CD4-positive, alpha-beta T cell (primary cell): ENCODE measurements at places on chromosomes 16 and 17. TPM values are rescaled to one million over a fixed set of nuclear protein-coding genes. Genes with fewer than 3 reads are reported as not detected.

- no peaks in the 10 kb centered on the region for H3K27me3 ChIP-seq
- no peak overlapping the region for H3K4me3 ChIP-seq
- no peak for DNase-seq
- no peaks in the 10 kb centered on the region for H3K4me1 ChIP-seq
Observed at GRCh38 chr16:25894093-25894492, 202.3 kb downstream of the HS3ST4 start.

GRCh38 chr17:42773290-42774035 lies at the start of gene VPS25:
TSS of gene VPS25 (plus strand) at chr17:42773449. CDS start at chr17:42773476, 27 bp downstream.
- DNase-seq: peak; percentile 68
- peak within 1 kb of the TSS; percentile 68 for H3K27ac ChIP-seq
- no peaks in the 10 kb centered on the region for H3K27me3 ChIP-seq
- H3K4me1 ChIP-seq: peaks cover 14% of the 10 kb centered on the region
- H3K36me3 ChIP-seq: peaks cover 32% of the 10 kb centered on the region

GPRC5C gene
- total RNA-seq: not detected

- no peak overlapping the region for H3K4me3 ChIP-seq
- no peaks in the 10 kb centered on the region for H3K4me1 ChIP-seq
- H3K36me3 ChIP-seq: no peaks in the 10 kb centered on the region
- H3K27me3 ChIP-seq: peaks cover 3% of the 10 kb centered on the region
- no peak for DNase-seq
- H3K27ac ChIP-seq: no peak overlapping the region
Observed at GRCh38 chr16:10103118-10103517, 79.1 kb downstream of the GRIN2A start.

SLC22A31 gene
- total RNA-seq: 2.9 TPM

SLFN11 gene
- 16.5 TPM for total RNA-seq

DNA sequence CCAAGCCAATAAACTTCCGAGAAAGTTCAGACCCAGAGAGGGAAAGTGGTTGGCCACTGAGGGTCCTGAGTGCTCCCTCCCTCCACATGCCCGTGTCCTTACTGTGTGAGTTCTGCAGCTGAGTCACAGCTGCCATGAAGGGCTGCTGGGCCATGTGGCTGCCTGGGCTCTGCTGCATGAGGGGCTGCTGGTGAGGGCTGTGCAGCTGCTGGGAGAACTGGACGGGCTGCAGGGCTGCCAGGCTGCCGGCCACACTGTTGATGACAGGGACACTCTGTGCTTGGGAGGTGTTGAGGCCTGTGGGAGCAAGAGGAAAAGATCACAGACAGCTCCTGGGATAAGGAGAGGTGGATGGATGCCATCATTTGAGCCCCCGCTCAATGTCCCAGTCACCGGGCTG lies 44.0 kb downstream of the HNF1B start:
- no peaks in the 10 kb centered on the region for H3K36me3 ChIP-seq
- no peak overlapping the region for H3K4me3 ChIP-seq

DNA sequence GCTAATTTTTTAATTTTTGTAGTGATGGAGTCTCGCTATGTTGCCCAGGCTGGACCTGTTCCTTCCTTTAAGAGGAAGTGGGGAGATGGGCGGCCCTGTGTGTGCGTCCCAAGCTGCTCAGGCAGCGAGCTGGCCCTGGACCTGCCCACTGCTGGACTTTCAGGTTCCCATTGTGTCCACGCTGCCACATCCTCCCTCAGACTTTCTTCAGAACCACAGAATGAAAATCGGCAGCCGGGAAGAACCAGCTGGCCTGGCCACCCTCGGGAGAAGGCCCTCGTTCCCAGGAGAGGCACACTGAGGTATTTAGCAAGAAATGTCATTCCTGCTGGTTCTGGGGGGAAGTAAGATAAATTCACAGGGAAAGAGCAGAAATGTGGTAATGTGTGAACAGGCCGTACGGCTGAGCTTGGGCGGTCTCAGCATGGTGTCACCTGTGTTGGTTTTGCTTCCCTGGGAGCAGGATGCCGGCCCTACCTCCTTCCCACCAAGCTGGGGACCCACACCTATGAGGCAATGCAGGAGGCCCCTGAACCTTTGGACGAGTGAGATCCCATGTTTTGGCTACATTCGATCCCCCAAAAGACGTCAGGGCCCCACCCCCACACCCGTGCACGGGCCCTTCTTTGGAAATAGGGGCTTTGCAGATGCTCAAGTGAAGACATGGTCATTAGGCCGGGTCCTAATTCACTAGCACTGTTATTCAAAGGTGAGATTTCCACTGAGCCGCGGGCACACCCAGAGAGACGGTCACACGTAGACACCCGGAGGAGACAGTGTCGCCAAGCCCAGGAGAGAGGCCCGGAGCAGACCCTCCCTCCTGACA lies 35.9 kb upstream of the ZNF469 start:
- H3K27ac ChIP-seq: no peak overlapping the region
- no peaks in the 10 kb centered on the region for H3K27me3 ChIP-seq
- H3K4me1 ChIP-seq: peaks cover 13% of the 10 kb centered on the region
- no peaks in the 10 kb centered on the region for H3K36me3 ChIP-seq
- H3K4me3 ChIP-seq: no peak overlapping the region

GCGR gene
- total RNA-seq: not detected

GRCh38 chr16:50369133-50369804 lies 481 bp upstream of the BRD7 start:
- peak; percentile 22 for DNase-seq
- no peaks in the 10 kb centered on the region for H3K27me3 ChIP-seq
- peak overlapping the region; percentile 51 for H3K4me3 ChIP-seq
- peaks cover 24% of the 10 kb centered on the region for H3K4me1 ChIP-seq
- peaks cover 25% of the 10 kb centered on the region for H3K36me3 ChIP-seq
- H3K27ac ChIP-seq: peak overlapping the region; percentile 15

DNA sequence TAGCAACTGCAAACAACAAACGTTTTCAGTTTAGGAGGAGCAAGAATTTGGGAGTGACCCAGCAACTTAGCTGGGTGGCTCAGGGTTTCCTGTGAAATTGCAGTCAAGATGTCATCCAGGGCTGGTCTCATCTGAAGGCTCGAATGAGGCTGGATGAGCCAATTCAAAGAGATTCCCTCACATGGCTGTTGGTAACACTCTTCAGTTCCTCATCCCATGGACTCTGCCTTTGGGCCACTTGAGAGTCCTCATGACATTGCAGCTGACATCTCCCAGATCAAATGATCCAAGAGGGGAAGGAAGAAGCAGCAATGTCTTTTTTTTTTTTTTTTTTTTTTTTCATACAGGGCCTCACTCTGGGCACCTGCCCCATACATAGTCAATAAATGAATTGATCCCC lies 26.3 kb downstream of the UBALD1 start:
- no peaks in the 10 kb centered on the region for H3K36me3 ChIP-seq
- H3K4me1 ChIP-seq: peaks cover 3% of the 10 kb centered on the region
- H3K27ac ChIP-seq: no peak overlapping the region
- no peak for DNase-seq
- no peaks in the 10 kb centered on the region for H3K27me3 ChIP-seq

DNA sequence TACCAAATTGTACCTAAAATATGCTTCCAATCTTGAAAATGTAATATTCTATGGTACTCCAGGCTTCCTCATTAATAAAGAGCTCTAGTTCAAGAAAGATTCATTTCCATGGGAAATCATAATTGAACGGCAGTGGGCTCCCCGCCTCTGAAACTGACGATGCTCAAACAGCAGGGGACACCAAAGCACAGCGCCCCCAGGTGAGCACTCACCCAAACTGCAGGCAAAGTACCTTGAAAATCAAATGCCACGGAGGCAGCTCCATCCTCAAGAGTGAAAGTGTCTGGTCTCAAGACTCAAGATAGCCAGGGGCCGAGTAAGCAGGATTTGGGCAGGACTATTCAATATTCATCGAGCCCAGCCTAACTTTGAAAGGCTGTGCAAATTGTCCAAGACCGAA lies 217.4 kb upstream of the TNRC6C start:
- H3K27me3 ChIP-seq: peaks cover 4% of the 10 kb centered on the region
- no peak overlapping the region for H3K27ac ChIP-seq
- no peaks in the 10 kb centered on the region for H3K4me1 ChIP-seq
- no peaks in the 10 kb centered on the region for H3K36me3 ChIP-seq
- no peak overlapping the region for H3K4me3 ChIP-seq

DNA sequence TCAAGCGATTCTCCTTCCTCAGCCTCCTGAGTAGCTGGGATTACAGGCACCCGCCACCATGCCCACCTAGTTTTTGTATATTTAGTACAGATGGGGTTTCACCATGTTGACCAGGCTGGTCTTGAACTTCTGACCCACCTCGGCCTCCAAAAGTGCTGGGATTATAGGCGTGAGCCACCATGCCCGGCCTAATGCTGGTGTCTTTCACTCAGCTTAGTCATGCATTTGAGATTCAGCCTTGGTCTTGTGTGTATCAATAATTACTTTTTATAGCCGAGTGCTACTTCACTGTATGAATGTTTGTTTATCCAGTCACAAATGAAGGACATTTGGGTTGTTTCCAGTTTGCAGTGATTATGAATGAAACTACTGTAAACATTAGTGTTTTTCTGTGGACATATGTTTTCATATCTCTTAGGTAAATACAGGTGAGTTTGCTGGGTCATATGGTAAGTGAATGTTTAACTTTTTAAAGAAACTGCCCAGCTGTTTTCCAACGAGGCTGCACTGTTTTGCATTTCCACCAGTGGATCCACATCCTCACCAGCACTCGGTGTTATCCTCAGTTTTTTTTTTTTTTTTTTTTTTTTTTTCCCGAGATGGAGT lies 11.0 kb upstream of the PLCG2 start:
- no peaks in the 10 kb centered on the region for H3K4me1 ChIP-seq
- peaks cover 5% of the 10 kb centered on the region for H3K27me3 ChIP-seq
- no peak overlapping the region for H3K4me3 ChIP-seq
- DNase-seq: no peak
- H3K27ac ChIP-seq: no peak overlapping the region

GRCh38 chr17:3974138-3974687 lies 10.0 kb upstream of the ATP2A3 start:
- no peaks in the 10 kb centered on the region for H3K27me3 ChIP-seq
- H3K27ac ChIP-seq: no peak overlapping the region
- no peak for DNase-seq
- H3K36me3 ChIP-seq: no peaks in the 10 kb centered on the region

GDE1 gene
- total RNA-seq: 22.0 TPM

DNA sequence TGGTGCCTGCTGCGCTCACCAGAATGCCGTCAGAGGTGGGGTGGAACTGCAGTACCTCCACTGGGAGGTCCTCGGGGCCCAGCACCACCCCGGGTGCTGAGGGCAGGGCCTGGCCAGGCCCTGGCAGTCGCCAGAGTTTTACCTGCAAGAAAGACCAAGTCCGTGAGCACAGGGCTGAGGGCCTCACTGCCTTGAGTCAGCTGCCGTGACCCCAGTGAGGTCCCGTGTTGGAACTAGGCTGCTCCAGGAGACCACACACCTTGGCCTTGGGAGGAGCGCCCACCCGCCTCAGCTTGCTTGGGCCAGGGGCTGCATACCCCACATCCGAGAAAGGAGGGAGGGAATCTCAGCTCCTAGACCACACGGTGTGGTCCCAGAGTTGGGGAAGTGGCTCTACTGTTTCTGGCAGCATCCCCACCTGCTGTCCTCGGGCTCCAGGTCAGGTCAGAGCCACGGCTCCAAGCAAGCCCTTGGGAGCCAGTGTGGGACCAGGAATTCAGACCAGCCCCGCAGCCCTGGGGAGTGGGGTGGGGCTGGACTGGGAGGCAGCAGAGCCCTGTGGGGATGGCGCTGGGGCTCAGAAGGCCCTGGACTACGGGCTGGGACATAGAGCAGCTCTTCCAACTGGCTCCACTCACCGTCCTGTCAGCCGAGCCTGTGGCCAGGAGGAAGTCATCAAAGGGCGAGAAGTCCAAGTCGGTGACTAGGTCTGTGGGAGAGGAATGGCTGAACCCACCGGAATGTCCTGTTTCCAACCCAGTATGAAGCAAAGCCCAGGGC lies 8.7 kb downstream of the CORO7 start:
- no peak overlapping the region for H3K27ac ChIP-seq
- H3K27me3 ChIP-seq: no peaks in the 10 kb centered on the region
- H3K36me3 ChIP-seq: peaks cover 98% of the 10 kb centered on the region
- H3K4me3 ChIP-seq: no peak overlapping the region

CACNG1 gene
- total RNA-seq: not detected

NPW gene
- total RNA-seq: not detected

GRCh38 chr16:56295059-56295665 lies 103.9 kb downstream of the GNAO1 start:
- no peak overlapping the region for H3K27ac ChIP-seq
- H3K4me3 ChIP-seq: no peak overlapping the region
- H3K27me3 ChIP-seq: no peaks in the 10 kb centered on the region
- H3K4me1 ChIP-seq: peaks cover 6% of the 10 kb centered on the region
- H3K36me3 ChIP-seq: no peaks in the 10 kb centered on the region

DNA sequence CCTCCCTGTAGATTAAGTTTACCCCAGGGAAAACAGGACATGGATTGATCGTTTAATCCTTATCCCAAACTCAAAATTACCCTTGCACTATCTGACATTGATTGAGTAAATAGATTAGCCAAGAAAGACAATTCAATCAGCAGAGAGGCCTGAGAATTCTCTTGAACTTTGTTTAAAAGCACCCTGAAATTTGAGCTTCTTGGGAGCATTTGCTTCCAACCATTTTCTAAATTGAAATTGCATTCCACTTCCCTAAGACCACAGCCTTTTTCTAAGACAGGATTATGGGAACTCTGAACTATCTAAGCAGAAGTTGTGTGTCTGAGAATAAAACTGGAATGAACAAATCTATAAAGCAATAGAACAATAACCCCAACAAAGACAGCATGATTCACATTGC lies 76.6 kb upstream of the TNRC6A start:
- DNase-seq: no peak
- no peaks in the 10 kb centered on the region for H3K27me3 ChIP-seq
- H3K36me3 ChIP-seq: no peaks in the 10 kb centered on the region
- H3K4me1 ChIP-seq: no peaks in the 10 kb centered on the region
- H3K4me3 ChIP-seq: no peak overlapping the region

- H3K27ac ChIP-seq: no peak overlapping the region
- H3K36me3 ChIP-seq: peaks cover 74% of the 10 kb centered on the region
- H3K4me1 ChIP-seq: peaks cover 2% of the 10 kb centered on the region
Observed at GRCh38 chr16:1729445-1729844, 23.4 kb downstream of the MAPK8IP3 start.

SHMT1 gene
- 5.6 TPM for total RNA-seq

- no peak overlapping the region for H3K4me3 ChIP-seq
- peaks cover 4% of the 10 kb centered on the region for H3K4me1 ChIP-seq
- H3K27ac ChIP-seq: no peak overlapping the region
- H3K27me3 ChIP-seq: no peaks in the 10 kb centered on the region
Observed at GRCh38 chr16:10751291-10751697, 7.7 kb downstream of the NUBP1 start.

DNA sequence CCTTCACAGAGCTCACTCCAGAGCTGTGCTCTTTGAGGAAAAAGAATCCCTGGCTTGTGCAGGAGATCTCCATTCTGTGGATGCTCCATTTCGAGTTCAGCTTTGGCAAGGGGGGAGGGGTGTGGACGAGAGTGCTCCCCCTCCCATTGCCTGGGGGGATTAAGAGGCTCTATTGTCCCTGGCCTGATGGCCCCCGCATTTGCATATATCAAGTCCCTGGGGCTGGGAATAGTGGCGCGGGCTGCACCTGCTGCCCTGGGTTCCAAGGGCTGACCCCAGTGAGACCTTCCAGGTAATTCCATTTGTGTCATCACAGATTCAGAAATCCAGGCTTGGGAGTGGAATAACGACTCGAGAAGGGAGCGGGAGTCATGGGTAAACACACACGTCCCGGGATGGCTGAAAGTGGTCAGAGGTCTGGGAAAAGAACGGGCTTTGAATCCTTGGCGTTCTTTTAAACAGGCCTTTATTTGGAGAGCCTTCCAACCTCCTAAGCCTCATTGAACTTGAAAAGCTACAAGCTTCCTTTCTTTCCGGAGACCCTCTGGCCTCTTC lies 479.3 kb downstream of the HS3ST3B1 start:
- H3K36me3 ChIP-seq: no peaks in the 10 kb centered on the region
- no peak for DNase-seq
- H3K27me3 ChIP-seq: no peaks in the 10 kb centered on the region
- no peaks in the 10 kb centered on the region for H3K4me1 ChIP-seq
- H3K27ac ChIP-seq: no peak overlapping the region
